ENCODE measurements at places on chromosomes 12 and 14. TPM values are rescaled to one million over a fixed set of nuclear protein-coding genes. Genes with fewer than 3 reads are reported as not detected.
A peak's percentile ranks its signal among the peaks of the same experiment; 100 is the strongest.

DNA sequence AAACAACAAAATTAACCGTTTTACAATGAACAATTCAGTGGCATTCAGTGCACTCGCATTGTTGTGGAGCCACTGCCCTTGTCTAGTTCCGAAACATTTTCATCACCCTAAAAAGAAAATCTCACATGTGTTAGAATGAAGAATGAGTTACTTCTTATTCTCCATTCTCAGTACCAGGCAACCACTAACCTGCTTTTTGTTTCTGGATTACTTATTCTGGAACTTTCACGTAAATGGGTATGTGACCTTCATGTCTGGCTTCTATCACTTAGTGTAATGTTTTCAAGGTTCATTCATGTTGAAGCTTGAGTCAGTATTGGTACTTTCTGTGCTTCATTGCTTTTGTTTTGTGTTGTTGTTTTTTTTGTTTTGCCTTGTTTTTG is 15.6 kb downstream of the RCOR1 start:
- DNase-seq, result no peak

GALNT9 gene
- 3.6 TPM for polyA plus RNA-seq

DNA sequence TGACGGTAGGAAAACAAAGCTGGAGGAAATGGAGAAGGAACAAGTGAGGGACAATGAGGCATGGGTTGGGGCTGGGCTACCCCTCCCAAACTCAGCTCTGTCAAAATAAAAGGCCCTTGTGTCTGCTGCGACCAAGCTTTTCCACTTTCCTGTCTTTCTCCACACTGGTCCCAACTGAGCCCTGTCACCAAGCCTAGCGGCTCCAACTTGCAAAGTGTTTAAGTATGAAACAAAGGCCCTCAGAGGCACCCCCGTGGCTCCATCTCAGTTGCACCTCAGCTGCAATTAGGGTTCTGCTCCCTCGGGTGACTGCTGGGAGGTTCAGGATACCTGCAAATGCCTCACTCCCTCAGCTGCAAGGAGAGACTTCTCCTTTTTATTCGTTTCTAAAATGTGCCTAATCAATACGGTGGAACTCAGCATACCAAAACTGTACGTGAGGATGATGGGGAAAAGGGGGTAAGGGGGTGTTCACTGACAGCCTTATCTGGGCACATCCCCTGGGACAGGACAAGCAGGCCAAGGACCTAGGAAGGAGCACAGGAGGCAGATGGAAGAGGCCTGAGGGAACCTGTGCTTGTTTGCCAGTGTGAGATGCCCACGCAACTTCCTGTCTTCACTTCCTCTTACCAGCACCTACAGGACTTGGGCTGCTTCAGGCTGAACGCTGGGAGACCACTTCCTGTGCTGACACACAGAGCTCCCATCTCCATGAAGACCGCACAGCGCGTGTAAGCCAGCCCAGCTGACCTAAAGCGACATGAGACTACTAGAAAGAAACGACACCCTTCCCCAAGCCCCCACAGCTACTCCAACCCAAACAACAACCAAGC is 8.9 kb downstream of the VAMP1 start:
- DNase-seq, result peak; percentile 32

DNA sequence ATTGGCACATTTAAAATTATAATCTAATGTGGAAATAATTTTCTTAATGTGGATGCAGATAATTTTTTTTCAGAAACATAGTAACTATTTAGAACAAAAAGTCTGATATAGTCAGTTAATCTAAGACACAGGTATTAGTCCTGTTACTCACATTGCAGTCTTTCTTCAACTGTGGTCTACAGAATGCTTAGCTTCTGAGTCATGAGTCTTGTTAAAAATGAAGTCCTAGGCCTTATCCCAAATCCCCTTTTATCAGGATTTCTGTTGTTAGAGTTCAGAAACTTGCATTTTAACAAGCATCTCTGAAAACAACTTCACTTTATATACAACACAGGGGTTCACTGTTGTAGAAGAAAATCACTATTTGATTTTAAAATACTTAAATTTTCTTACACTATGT is 112.2 kb downstream of the SLC16A7 start:
- no peak for DNase-seq

DNA sequence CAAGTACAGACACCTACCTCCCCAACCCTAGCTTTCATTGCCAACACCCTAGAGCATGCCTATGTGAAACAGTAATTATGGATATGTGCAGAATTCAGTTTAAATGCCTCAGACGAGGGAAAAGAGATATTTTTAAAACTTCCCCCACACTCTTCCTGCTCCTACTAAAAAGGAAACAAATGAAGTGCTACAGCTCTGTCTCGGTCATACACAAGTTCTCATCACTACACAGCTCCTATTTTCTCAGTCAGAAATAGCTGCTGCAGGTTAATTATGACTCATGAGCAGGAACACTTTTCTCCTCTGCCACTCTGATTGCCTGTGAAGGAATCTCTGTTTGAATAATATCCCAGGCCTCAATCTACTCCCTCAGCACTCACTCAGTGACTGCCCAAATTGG is 703.6 kb upstream of the FLRT2 start:
- DNase-seq, result no peak

IRF2BPL gene
- polyA plus RNA-seq, result 50.0 TPM

DNA sequence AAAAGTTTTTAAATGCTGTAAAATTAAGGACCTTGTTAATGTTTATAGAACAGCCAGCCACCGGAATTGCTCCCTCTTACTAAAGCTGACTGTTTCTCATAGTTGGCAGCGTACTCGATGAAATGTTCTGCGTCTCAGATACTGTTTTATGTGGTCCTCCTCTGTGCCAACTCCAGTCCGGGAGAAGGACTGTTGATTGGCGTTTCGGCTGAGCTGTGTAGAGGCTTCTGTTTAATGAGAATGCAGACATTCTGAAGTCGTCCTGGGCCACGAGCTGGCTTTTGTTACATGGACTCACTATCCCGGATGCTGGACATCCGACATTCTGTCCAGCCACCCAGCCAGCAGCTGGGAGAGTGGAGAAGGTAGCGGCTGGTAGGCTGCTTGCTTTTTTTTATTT is 75.4 kb downstream of the WDR20 start:
- no peak for DNase-seq

RPL41 gene
- 6,005 TPM for polyA plus RNA-seq

- DNase-seq, result no peak
Observed at GRCh38 chr14:33954016-33954598, 3.2 kb upstream of the EGLN3 start.

DNA sequence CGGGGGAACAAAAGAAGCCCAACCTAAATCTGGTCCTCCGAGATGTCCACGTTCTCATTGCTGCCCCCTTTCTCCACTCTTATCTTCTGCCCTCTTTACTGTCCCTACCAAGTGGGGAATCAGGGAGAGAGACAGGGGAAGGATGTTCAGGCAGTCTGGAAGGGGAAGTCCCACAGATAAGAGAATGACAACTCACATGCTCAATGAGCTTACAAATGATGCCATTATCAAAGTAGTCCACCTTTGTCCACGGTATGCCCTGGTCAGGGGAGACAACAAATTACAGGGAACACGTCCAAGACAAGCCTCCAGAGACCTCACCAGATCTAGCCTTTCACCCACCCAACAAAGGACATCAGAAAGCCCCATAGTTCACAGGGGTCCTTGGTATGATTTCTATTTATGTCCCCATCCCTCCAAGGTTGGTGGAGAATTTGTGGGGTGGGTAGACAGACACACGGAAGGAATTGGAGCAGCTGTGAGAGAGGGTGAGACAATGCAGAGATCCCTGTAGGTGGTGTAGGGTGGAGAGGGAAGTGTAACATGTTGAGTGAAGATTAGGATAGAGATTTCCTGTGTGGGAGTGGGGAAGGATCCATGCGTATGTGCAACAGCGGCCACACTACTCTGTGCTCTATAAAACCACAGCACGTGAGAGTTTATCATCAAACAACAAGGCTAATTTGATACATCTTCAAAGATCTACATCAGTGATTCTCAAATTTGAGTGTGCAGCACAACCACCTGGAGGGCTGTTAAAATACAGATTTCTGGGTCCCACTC is 10.7 kb downstream of the MYO1A start:
- DNase-seq, result no peak
